H4 (cell line): ENCODE measurements at places on chromosomes 2 and 18. TPM values are rescaled to one million over a fixed set of nuclear protein-coding genes. Genes with fewer than 3 reads are reported as not detected.

GRCh38 chr18:60656553-60656952 lies 284.0 kb upstream of the MC4R start:
- no peak for DNase-seq

GRCh38 chr2:27909901-27910300 lies 19.4 kb downstream of the BABAM2 start:
- DNase-seq, result no peak

GRCh38 chr18:48668466-48669179 lies 129.8 kb downstream of the CTIF start:
- DNase-seq, result no peak

- peak; percentile 42 for DNase-seq
These were observed 135.9 kb downstream of the ABCA12 start for GRCh38 chr2:215002500-215002899.

DNA sequence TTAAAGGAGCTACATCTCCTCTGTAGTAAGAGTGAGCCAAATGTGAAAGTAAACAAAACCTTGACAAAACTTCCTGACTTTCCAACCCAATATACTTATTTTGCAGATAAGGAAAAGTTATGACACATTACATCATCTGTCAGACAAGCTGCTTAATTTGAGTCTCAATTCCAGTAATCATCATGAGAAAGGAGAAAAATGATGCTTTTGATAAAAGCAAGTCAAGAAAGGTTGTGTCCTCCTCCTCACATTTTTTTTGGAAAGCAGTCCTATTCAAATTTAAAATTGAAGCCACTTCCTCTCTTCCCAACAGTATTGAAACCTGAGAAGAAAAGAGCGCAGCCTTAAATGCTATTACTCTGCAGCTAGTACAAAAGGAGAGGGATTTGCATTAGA lies 519.6 kb downstream of the LRP1B start:
- peak; percentile 7 for DNase-seq

LBX2 gene
- 0.97 TPM in 1 of 2 replicates, not detected in the other for total RNA-seq

MREG gene
- 5.5 and 8.3 TPM in 2 replicates for total RNA-seq

DNA sequence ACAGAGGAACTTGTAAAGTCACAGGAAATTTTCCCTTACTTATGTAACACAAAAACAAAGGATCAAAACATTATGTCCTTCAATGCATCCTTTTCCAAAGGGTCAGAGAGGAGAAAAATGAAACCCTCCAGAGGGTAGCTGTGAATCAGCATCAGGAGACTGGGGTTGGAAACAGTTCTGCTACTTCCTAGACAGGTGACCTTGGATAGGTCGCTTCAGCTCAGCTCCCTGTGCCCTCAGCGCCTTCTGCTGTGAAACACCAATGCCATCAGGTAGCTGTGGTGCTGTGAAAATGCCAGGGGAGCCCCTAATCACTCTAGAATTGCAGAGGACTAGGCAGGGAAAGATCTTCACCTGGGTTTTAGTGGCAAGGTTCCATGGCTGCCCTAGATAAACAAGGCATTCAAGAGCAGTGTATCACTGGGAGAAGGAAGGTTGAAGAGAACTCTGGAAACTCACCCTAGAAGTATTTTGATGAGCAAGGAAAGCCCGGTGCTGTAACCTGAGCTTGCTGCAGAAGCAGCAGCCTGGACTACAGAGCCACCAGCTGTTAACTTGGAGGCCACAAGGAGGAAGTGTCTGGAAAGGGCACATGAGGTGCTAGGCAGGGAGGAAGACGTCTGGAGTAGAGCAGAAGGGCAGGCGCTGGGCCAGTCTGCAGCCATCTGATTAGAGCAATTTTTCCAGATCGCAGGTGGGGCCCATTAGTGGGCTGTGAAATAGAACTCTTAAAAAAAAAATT lies 100.7 kb upstream of the MCFD2 start:
- DNase-seq, result peak; percentile 81

- no peak for DNase-seq
These were observed 35.0 kb downstream of the AOX1 start for GRCh38 chr2:200620606-200621390.

- no peak for DNase-seq
These were observed 75.5 kb upstream of the HS6ST1 start for GRCh38 chr2:128394007-128394730.

GRCh38 chr2:73451263-73451972 lies 65.8 kb downstream of the ALMS1 start:
- no peak for DNase-seq

ZBTB14 gene
- total RNA-seq, result 17.6 and 18.0 TPM in 2 replicates

GRCh38 chr2:217459680-217460405 lies 543.0 kb downstream of the TNS1 start:
- DNase-seq, result no peak

- DNase-seq, result no peak
These were observed 21.2 kb downstream of the GORASP2 start for GRCh38 chr2:170950221-170950761.

GRCh38 chr2:80238692-80239469 lies 65.7 kb downstream of the LRRTM1 start:
- no peak for DNase-seq

DNA sequence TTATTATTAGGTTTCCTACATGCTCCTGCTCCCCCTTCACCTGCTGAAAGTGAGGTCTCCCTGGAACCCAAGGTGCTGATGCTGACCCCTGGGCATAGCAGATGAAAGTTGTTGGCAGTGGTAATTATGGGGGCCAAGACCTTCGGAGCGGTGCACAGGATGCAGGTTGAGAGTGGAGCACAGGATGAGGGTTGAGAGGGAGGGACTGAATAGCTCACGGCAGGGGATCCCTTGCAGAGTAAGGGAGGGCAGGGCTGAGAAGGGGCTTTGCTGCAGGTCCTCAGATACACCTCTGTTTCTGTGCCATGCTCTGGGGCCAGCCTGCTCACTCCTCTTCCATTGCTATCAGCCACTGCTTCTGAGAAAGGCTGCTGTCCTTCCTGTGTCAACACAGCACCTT lies 163.3 kb downstream of the FHOD3 start:
- no peak for DNase-seq

TPRKB gene
- total RNA-seq, result 124 and 136 TPM in 2 replicates

- DNase-seq, result no peak
These were observed 149.7 kb upstream of the STON1 start for GRCh38 chr2:48380208-48380607.

- DNase-seq, result no peak
These were observed 39.4 kb downstream of the SLC8A1 start for GRCh38 chr2:40412456-40412855.

DNA sequence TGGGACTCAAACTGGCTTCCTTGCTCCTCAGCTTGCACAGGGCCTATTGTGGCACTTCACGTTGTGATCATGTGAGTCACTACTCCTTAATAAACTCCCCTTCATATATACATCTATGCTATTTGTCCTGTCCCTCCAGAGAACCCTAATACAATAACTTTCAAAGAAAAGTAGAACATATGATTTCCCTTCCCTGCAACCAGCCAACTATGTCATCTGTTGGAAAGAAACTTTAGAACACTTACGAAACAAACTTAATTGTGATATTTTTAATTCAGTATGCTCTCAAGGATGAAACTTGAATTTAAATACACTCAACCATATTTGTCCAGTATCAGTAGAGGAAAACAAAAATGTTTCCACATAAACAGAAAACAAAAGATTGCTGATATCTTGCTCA lies 84.4 kb downstream of the DYM start:
- DNase-seq, result no peak

DNA sequence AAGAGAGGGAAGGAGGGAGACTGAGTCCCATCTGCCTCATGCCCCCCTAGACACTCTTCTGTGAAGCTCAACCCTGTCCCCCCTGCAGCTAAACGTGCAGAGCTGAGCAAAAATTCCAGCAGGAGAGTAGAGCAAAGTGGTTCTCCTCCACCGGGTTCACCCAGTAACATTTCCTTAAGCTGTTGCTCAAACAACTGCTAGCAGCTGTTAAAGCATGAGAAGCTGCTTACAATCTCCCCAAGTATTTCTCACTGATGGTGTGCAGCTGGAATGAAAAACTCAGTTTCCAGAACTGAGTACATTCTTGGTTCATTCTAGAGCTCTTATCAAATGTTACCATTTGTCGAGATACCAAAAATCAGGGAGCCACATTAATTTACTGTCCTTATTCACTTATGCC lies 92.3 kb downstream of the STK39 start:
- no peak for DNase-seq

DNA sequence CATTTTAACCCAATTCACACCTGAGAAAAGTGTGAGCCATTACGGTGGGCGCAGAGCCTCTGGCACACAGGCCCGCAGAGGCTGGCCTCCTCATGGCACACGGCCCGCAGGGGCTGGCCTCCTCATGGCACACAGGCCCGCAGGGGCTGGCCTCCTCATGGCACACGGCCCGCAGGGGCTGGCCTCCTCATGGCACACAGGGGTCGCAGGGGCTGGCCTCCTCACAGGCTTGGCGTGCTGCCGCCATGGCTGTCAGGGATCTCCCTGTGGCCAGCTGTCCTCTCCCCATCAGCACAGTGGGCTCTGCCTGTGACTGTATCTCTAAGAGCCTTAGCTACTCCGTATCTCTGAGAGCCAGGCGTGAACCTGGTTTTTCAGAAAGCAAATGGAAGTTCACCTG lies 24.6 kb downstream of the ANO7 start:
- no peak for DNase-seq

GRCh38 chr18:77369644-77370043 lies 120.0 kb downstream of the GALR1 start:
- DNase-seq, result no peak

LRRTM1 gene
- not detected in 2 replicates for total RNA-seq

- DNase-seq, result no peak
These were observed 404.4 kb downstream of the NRXN1 start for GRCh38 chr2:50627505-50627904.

DNA sequence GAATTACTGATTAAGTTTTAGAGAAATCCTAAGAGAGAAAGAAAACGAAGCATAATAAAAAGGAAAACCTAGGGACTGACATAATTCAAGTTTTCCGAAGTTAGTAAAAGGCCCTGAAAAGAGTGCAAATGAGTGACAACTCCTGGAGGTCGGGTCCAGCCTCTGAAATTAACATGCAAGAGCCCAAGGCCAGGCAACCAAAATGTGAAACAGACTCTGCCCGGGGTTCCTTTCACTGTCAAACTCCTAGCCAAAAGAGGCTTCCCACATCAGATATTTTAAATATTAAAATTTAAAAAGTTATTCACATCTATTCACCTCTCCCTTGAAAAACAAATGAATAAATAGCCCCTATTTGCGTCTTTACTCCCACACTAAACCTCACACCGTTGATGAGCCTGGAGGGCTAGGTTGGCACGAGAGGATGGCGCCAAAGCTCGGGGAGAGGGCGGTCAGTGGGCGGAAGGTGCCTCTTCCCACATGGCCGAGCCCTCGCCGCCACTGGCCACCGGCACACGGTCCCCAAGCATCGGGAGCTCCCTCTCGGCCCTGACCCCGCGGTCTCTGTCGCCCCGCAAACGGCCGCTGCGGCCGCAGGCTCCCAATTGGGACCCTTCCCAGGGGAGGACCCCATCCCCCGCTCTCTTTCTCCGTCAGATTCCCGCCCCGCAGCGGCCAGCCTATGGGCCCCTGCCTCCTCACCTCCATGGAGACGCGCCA lies 630 bp downstream of the PPM1G start:
- DNase-seq, result no peak

DNA sequence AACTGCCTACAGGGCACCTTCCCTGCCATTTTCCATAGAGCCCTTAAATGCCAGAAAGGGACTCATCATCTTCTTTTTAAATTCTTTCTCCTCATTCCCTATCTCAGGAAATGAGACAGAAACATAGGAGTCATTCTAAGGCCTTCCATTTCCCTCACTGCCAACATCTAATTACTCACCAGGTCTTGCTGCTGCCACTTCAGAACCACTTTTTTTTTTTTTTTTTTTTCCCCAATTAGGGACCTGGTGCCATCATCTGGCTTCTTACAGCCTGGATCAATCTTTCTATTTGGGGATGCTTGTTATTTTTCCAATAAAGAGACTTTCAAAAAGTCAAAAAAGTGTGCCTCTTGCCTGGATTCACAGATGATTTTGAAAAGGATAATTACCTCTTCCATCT lies 373.4 kb downstream of the LPIN1 start:
- DNase-seq, result no peak

DYSF gene
- total RNA-seq, result 0.37 and 0.43 TPM in 2 replicates

GRCh38 chr2:178056345-178056744 lies 16.2 kb downstream of the PDE11A start:
- no peak for DNase-seq

COL4A4 gene
- 0.17 and 0.18 TPM in 2 replicates for total RNA-seq

LINC00305 gene
- not detected in 2 replicates for total RNA-seq

DNA sequence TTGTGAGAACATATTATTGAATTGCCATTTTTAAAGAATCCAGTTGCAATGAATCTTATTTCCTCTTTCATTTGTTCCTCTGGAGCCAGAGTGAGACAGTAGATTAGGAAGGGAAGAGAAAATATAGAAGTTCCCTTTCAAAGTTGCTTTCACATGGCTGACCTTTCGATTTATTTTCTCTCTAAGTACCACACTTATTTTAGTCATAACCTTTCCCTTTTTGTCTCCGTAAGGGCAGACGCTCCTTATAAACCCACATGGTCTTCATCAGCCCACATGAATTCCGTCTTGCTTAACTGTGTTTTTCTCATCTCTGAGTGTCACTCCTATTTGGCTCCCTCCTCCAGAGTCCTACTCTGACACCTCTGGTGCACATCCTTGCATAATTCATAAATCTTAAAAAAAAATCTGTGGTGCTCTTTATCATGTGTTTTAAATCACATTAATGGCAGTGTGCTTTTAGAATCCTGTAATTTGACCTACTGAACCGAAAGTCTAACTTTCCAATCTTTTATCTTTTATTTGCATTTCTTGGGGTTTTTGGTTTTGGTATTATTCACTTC lies 38.5 kb upstream of the ZNF396 start:
- no peak for DNase-seq

GRCh38 chr2:42928692-42929545 lies 136.5 kb upstream of the HAAO start:
- no peak for DNase-seq

GRCh38 chr2:217160103-217160743 lies 300.4 kb upstream of the TNP1 start:
- no peak for DNase-seq

DNA sequence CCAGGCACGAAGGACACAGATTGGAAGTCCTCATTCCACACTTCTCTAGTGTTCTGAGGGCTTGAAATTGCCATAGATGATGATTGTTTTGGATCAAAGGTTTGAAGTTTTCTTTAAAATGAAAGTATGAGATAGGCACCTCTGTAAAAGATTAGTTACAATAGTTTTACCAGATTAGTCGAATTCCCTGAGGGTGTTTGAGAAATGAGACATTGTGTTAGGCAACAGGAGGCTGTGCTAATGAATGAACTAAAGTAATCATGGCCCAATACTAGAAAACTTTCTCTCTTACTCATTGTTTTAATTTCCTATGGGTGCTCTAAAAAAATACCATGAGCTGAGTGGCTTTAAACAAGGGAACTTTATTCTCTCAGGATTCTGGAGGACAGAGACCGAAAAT lies 421.7 kb downstream of the RNF144A start:
- DNase-seq, result no peak

- peak; percentile 93 for DNase-seq
These were observed 60.3 kb downstream of the STEAP3 start for GRCh38 chr2:119283873-119284331.

DNA sequence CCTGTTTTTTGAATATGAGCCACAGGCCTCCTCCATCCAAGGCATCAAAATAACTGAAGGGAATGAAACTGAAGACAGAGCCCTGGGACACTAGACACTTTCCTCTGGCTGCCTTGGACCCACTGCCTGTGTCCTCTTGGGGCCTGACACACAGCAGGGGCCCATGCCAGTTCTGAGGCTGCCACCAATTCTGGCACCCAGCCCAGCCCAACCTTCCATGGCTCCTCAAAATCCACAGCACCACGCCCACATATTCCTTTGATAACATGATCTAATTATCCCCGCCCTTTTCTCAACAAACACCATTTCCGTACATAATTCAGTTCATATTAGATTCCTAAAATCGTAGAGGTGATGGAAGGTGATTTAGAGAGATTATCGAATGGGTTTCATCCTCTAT lies 64.2 kb downstream of the EMX1 start:
- no peak for DNase-seq
